ENCODE measurements at places on chromosomes 5 and 9.

DNA sequence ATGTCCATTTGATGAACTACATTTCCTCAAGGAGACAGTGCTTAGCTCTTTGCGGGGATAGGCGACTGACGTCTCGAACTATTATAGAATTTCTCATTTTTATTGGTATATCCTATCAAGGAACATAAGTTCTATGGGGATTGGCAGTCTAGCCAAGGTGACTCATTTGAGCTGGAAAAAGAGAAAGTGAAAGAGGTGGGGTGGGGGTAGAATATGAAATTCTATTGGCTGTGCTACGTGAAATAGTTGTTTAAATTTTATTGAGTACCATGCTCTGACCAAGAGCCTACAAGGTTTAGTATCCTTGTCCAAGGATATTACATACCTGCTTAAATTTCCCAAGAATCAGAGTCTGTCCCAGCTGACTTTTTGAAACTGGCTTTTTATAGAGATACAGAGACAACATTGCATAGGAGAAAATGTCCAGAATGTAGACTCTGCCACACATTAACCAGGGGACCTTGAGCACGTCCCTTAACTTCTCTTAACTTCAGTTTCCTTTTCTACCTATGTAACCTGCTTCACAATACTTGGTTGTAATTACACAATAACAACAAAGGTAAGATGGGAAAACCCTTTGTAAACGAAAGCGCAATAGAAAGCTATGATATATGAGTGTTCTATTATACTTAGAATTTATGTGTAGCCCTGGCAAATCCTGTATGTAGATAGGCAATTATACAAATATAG lies 226.4 kb upstream of the WWC1 start:
- no peak for DNase-seq

- no peak for DNase-seq
These were observed 38.9 kb upstream of the IFNK start for GRCh38 chr9:27485158-27485557.

DNA sequence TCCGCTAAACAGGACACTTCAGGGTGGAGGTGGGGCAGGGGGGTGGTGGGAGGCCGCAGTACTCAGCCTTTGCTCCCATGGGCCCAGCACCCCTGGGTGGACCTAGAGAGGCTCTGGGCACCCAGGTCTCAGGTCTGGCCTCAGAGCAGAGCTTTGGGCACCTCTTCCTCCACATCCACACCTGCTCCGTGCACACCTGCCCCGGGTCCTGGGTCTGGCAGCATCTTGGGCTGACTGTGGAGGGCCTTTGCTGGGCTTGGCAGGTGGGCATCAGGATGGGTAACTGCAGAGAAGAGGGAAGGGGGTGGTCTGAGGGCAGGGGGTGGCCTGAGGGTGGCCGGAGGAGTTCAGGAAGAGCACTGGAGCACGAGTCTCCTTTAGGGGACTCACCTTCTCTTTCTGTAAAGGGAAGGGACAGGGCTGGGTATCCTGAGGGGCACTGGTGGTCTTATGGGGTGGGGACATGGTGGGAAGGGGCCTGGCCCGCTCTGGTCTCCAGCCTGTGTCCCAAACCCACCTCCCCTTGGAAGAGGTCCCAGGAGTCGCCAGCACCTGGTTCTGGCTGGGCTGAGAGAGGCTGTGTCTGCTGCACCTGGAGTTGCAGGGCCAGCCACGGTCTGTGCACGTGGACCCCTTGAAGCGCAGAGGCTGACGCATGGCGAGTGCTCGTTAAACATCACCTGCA lies 106.7 kb upstream of the IER5L start:
- DNase-seq: no peak

DNA sequence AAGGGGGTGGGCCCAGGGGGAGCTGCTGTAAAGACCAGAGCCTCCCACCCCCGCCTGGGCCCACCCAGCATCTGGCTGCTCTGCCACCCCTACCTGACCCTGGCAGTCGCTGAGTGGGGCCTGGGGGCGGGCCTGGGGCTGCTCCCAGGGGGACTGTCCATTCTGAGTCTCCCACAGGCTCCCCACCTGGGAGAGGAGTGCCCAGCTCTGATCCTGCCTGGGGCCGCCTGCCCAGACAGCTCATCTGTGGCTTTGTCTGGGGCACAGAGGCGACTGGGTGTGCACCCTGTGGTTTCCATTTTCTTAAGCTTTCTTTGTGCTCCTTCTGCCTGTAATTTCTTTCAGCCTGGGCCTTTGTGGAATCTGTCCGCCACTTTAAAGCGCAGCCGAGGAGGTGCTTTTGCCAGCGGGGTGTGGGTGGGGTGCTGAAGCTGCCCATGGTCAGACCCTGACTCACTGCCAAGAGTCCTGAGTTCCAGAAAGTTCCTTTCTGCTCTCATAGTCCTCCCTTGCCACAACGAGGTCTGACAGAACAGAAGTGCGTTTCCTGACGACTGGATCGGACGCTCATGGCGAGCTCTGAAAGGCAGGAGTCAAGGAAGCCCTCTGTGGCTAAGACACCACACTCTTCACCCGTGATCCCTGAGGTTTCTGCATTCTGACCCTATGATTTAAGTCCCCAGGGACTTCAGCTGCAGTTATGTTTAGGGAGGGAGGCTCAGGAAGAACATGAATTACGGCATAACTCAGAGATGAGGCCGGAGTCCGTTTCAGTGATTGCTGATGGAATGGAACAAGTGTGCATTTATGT lies 225.0 kb downstream of the FANCC start:
- DNase-seq: no peak

- no peak for DNase-seq
These were observed 26.2 kb upstream of the ARSB start for GRCh38 chr5:79011219-79011836.

DNA sequence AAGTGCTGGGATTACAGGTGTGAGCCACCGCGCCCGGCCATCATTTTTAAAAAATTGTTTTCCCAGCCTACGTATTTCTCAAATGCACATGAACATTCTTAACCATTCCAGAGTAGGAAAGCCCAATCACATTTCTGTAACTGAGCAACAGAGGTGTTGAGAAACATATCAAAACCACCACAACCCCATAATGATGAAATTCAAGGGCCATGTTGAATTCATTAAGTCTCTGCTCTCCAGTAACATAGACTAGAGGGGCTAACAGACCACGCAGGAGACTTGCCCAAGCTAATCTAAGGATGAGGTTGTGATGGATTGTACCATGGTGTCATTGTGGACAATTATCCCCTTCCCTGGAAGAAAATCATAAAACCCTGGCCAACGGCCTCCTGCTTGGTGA lies 52.9 kb downstream of the MYO10 start:
- no peak for DNase-seq

Data from activated T-cell treated with anti-CD3 and anti-CD28 coated beads for 4 hours (primary cell).